Activated gamma-delta T cell (primary cell): ENCODE measurements at places on chromosomes 4 and X.

GRCh38 chrX:120309873-120310705 is 1.2 kb downstream of the TMEM255A start:
- DNase-seq: no peak

GRCh38 chr4:176444741-176445140 is 125.0 kb downstream of the SPCS3 start:
- no peak for DNase-seq

DNA sequence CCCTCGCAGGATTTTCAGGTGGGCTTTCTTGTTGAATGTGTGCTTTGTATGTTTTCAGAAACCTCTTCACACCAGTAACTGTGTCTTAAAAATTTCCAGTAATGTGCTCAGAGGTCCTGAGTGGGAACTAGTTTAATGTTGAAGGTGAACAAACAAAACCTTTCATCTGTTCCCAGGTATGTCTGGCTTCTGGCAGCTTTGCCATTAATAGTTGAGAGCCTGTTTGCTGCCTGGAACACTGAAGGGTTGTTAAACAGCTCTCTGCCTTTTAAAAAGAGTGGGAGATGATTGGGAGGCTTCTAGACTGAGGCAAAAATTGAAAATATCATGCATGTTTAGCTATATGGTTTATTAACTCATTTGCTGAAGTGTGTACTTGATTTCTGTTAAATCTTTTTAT is 161.2 kb upstream of the AGTR2 start:
- DNase-seq: no peak

GRCh38 chr4:45423896-45424295 is 697.5 kb upstream of the GNPDA2 start:
- DNase-seq: no peak
